ENCODE measurements at places on chromosomes 4 and X.
A peak's percentile ranks its signal among the peaks of the same experiment; 100 is the strongest.

DNA sequence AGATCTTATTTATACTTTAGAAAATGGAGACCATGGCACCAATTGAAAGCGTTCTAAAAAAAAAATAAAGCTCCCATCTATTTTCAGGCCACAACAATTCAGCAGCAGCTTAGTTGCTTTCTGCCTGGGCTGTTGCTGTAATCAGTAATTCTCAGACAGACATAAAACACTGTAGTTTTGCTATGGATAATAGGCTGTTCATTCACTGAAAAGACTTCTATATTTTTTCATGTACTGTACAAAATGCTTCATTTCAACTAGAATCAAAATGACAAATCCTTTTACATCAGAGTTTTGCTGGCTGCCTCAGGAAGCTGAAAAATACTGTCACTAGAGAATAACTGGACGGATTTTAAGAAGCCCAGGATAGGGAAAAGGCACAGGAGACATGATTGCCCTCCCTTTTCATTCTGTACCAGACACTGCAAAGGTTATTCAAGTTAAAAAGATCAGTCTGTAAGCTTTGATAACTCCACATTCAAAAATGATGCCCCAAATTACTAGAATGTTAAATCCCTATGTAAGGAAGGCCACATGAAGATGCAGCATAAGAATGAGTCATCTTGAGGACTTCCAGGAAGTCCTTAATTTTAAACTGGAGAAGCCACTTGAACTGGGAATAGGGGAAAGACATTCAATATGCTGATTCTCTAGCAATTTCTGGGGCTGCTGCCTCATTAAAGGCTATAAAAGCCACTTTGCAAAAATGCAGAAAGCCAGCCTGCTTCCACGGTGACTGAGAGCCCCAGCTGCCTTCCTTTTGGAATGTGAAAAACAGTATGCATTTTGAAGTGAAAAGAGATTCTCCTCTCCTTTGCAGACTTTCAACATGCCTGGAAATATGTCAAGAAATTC lies 403.2 kb upstream of the RASGEF1B start:
- DNase-seq = no peak

DNA sequence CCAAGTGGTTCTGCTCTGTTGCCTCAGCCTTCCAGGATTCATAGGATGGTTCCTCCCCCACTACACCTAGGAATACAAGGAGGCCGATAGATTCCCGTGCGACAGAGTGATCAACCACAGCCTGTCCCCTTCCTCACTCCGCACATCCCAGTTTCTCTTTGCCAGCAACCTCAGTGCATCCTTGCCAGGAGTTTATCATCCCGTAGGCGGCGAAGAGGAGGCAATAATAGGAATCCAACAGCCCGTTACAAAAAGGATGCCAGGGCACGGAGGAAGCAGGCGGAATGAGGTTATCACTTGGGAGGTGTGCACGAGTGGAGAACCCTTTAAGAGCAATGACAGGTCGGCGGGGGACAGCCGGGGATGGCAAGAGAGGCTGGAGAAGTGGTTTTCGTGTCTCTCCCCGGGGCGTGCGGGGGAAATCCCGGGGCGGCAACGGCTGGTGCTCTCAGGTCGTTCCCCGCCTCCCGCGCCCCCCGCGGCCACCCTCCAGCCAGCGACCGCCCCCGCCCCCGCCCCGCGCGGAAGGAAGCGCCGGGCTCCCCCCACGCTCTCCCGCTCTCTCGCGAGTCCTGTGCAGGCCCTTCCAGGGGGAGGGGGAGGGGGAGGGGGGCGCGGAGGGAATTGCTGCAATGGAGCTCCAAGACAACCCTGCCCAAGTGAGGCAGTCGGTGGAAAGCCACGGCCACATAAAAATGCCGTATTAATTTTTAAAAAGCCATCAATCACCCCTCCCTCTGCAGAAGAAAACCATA lies 1.6 kb downstream of the PPP3CA start:
- peak; percentile 43 for DNase-seq

DNA sequence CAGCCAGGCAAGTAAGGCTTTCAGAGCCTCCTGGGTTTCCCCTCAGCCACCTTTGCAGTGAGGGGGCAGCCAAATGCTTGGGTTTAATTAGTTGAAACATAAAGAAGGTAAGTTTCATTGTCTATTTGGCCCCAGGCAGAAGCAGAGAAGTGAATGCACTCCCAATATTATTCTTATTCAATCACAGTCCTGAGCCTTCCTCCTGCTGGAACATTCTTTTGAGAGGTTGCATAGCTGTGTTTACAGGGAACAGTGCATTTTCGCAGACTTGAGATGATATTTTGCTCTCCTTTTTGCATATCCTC lies 13.9 kb downstream of the SLC2A9 start:
- no peak for DNase-seq

DNA sequence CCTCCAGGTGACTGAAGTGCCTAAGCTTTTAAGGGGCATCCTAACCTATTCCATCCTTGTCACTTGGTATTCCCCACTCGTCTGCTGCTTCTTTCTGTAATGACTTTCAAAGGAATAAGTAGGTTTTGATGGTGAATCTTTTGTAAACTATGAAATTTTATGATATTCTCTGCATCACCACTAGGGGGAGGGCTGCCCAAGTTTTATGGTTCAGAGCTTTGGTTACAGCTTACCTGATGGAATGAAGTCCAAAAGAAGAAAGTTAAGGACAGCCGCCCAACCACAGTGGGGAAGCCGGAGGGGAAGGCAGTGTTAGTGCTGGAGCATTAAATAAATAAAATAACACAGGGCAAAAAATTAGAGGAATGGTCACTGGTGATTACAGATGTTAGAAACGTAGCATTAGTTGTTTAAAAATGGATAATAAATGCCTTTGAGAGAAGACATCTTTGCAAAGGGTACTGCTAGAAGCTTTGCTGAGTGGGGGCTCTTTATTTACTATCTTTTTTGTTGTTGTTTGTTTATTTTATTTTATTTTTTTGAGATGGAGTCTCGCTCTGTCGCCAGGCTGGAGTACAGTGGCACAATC lies 204.9 kb downstream of the GBA3 start:
- DNase-seq = peak; percentile 14

GRCh38 chrX:138740341-138740740 lies 28.8 kb upstream of the FGF13 start:
- DNase-seq = no peak

GRCh38 chr4:123298261-123298660 lies 98.3 kb upstream of the SPRY1 start:
- peak; percentile 14 for DNase-seq
